AML-193 (cell line): ENCODE measurements at places on chromosomes 12 and 14.

DNA sequence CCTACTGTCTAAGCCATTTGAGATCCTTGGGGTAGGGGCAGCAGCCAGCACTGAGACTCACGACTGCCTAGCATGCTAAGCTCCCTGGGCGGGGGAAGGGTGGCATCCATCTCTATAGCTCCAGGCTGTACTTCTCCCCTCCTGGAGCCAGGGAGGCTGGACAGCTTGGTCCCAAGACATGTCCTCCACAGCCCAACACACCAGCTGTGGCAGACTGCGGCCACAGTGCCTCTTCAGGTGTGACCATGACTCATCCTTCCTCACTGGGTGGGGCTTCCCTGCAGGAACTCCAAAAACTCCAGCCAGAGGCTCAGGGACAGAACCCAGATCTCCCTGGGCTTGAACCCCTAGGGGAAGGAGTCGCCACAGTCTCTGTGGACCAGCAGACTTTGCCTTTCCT is 193.9 kb downstream of the GPHN start:
- no peak for DNase-seq

- DNase-seq: no peak
Measured at GRCh38 chr12:93653079-93653478, 24.1 kb upstream of the CRADD start.

DNA sequence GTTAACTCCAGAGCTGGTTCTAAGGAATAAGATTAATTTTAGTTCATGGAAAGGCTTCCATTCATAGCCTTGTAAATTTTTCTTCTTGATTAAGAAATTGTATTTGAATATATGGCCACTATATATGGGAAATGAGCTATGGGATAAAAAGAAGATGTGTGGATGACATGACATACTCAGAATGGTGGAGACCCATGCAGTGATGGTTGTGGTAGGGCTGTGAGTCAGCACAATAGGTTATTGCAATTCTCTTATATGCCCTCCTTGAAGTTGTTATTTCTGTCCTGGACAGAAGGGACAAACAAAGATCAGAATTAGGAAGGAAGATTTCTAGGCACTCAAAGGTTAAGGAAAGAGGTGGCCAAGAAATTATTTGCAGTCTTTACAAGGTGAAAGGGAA is 21.5 kb downstream of the RASSF9 start:
- no peak for DNase-seq

DNA sequence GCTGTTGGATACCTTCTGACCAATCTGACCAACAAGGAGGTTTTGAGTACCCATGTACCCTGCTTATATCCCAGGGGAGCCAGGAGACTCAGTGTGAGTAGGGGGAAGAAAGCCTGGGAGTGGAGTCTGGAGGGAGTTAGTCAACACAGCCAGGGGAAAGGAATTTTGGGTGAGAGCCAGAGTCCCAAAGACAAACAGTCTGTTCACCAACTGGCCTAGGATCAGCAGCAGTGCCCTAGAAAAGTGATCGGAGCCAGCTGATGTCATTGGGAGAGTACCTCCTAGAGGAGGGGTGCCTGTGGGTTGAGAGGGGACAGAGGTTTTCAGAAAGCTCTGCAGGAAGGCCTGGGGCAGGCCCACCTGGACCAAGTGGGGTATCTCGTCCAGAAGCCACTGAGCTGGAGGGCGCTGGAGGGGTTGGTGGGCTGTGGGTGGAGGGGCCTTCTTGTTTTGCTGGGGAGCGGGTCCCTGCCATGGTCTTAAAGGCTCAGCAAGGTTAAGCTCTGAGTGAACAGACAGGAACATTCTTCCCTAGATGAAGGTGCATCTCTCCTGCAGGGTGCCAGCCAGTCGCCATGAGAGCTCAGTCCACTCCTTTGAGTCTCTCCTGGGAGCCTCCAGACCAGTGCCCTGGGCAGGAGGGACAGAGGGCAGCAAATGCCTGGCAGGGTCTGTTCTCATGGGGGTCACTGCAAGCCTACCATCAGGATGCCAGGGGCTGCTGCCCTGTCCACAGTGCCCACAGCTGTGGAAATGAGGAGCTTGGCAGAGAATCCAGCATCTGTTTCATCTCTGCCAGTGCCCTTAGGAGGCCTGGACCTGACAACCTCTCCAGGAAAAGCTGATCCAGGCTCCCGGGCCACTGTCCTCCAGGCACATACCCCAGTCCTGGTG is 63.6 kb downstream of the CHGA start:
- DNase-seq: no peak

DNA sequence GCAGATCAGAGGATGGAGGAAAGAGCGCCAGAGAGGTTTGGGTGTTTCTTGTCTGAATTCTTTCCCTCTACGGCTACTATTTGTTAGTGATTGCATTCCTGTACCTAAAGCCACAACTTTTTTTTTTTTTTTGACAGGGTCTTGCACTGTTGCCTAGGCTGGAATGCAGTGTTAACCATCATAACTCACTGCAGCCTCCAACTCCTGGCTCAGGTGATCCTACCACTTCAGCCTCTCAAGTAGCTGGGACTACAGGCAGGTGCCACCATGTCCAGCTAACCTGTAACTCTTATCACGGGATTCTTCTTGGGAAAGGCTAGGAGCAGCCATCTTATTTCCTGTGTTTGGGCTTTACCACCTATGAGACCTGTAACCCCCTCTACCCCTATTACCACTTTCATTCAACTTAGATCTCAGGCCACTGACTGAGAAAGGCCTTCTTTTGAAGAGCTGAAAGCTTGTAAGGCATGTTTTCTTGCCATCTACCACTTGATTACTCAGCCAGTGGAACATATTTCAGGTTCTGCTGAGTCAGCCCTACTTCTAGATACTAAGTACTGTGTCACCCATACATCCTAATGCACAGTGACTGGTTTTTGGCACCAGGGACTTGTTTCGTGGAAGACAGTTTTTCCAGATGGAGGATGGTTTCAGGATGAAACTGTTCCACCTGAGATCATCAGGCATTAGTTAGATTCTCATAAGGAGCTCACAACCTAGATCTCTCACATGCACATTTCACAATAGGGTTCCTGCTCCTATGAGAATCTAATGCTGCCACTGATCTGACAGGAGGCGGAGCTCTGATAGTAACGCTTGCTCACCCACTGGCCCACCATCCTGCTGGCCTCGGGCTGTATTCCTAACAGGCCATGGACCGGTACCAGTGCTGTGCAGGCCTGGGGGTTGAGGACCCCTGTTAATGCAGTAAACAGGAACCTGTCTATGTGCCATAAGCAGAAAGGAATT is 6.9 kb downstream of the VEZT start:
- no peak for DNase-seq

DNA sequence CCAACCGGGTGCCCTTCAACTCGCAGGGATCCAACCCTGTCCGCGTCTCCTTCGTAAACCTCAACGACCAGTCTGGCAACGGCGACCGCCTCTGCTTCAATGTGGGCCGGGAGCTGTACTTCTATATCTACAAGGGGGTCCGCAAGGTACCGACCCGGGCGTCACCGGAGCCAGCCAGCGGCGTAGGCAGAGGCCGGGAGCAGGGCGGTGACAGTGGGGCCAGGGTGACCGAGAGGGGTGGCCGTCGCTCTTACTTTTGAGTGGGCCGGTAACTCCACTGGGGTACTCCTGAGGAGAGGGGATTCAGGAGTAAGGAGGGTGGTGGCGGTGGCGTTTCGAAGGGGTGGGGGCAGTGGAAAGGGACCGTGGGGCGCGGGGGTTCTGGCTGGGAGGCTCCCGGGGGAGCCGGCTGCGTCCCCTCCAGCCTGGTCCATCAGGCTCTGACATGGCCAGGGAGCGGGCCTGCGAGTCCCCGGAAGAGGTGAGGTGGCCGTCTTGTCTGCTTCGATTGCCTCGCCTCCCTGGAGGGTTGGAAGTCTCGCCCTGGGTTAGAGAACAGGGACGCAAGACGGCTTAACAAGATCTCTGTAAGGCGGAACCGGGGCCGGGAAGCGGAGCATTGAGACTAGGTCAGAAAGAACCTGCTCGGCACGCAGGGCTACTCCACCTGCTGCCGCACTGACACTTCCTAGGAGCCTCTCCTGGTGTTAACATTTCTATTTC is 491 bp downstream of the WDR20 start:
- DNase-seq: no peak

DNA sequence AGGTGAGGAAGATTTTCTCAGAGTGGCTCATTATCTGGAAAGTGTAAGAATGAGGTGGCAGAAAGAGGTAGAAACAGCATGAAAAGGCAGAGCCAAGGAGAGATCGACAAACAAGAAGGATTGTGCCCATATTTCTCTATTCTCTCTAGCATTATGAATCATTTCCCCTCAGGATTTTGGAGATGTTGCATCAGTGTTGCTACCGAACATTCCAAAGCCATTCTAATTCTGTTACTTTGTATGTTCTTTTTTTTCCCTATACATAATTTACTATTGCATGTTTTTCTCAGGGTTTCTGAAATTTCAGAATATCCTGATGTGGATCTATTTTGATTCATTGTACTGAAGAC is 61.4 kb downstream of the KICS2 start:
- DNase-seq: no peak

DNA sequence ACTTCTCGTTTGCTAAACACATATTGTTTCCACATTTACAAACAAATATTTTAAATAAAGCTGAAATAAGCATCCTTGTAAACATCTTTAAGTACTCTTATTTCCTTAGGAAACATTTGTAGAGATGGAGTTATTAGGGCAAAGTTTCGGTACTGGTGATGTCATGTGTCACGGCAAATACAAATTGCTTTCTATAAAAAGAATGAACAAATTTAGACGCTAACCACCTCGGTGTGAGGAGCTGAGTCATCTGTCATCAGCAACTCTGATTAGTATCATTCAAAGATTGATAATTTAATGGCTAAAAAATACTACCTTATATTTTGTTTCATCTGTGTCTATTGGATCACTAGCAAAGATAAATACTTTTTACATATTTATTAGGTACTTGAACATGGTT is 982.0 kb downstream of the VRK1 start:
- no peak for DNase-seq

DNA sequence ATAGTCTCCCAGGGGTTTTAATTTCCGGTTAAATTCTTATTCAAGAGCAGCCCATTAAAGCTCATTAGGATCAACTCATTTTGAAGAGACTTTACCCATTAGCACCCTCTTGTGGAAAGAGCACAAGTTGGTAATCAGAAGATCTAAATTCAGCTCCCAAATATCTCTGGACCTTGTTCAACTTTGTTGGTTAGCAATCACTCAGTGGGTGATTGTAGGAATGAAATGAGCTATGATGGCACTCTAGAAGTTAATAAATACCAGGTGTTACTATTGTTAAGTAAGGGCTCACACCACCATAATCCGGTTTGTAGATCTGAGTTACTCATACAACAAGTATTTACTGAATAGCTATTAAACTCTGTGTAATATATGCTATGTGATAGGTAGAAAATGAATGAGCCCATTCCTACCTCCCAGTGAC is 42.9 kb downstream of the TRIP11 start:
- DNase-seq: peak; percentile 59

GRCh38 chr14:28652782-28653181 is 113.8 kb upstream of the FOXG1 start:
- no peak for DNase-seq
